Immature natural killer cell (primary cell): ENCODE measurements at places on chromosomes 12 and 14. TPM values are rescaled to one million over a fixed set of nuclear protein-coding genes. Genes with fewer than 3 reads are reported as not detected.

LUM gene
- not detected for polyA plus RNA-seq

UBR7 gene
- 29.8 TPM for polyA plus RNA-seq

MON2 gene
- polyA plus RNA-seq, result 22.8 TPM

- DNase-seq, result no peak
Measured at GRCh38 chr12:56206452-56207166, 15.1 kb downstream of the RNF41 start.

- DNase-seq, result no peak
Measured at GRCh38 chr14:104888489-104889374, 23.7 kb downstream of the CEP170B start.

GRCh38 chr12:69886715-69887114, 61.7 kb downstream of the MYRFL start:
- no peak for DNase-seq

REP15 gene
- polyA plus RNA-seq, result not detected

- DNase-seq, result no peak
Measured at GRCh38 chr14:102754370-102755262, 22.6 kb upstream of the TRAF3 start.

GRCh38 chr12:9756170-9756569, 4.5 kb downstream of the CD69 start:
- DNase-seq, result no peak

- DNase-seq, result no peak
Measured at GRCh38 chr12:617304-617915, 45.8 kb downstream of the NINJ2 start.

DACT1 gene
- polyA plus RNA-seq, result not detected

CD27 gene
- 28.5 TPM for polyA plus RNA-seq

DNA sequence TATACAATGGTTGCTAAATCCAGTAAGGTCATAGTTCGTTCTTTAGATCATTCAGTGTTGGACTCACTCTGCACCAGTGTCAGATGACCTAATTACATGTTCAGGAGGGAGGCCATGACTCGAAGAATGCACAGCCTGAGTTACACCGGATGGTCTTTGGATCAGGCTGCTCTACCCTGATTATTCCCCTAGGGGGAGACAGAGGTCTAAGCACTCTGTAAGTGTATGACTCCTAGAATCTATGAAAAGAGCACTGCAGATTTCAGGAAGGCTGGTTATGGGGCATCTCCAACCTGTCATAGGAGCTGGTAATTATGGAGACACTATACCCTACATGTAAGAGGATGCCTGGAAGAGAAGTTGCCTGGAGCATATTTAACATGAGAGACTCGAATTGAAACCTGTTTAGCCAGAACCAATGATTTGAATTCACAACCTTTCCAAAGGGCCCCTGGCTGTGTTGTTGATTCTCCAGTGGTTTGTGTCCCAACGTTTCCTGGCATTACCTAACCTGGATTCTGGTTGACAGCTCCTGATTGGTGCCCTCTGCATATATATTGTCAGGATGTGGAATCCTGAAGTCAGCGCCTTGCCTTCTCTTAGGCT, at the start of gene MUCL1:
MUCL1 (plus strand) TSS at position 584 of the 606 bp plus-strand sequence. CDS start 67 bp downstream, outside the sequence.
- DNase-seq, result peak; percentile 70

- DNase-seq, result no peak
Measured at GRCh38 chr12:25322918-25323531, 72.3 kb upstream of the KRAS start.

- DNase-seq, result no peak
Measured at GRCh38 chr12:46369474-46370379, 2.8 kb downstream of the SLC38A2 start.

DNA sequence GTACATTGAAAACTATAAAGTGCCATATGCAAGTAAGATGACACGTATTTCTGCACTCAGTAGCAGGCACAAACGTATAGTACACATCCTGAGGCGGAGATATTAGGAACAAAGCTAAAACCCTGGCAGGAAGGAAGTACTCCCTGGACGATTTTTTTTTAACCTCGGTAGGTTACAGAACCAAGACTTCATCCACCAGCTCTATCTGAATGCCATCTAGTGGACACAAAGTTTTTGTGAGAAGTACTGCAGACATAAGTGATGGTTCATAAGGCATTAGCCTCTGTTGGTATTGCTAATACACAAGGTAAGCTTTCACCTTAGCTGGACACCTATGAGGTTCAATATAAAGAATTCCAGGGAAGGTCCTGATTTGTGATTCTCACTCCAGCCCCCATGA, 83.0 kb upstream of the CCDC196 start:
- DNase-seq, result no peak

DIO3 gene
- not detected for polyA plus RNA-seq

GRCh38 chr12:38711054-38711453, 194.3 kb downstream of the CPNE8 start:
- DNase-seq, result no peak

TSPAN8 gene
- not detected for polyA plus RNA-seq

AKAP6 gene
- polyA plus RNA-seq, result not detected

- DNase-seq, result no peak
Measured at GRCh38 chr14:24130717-24131548, 474 bp downstream of the FITM1 start.

DNA sequence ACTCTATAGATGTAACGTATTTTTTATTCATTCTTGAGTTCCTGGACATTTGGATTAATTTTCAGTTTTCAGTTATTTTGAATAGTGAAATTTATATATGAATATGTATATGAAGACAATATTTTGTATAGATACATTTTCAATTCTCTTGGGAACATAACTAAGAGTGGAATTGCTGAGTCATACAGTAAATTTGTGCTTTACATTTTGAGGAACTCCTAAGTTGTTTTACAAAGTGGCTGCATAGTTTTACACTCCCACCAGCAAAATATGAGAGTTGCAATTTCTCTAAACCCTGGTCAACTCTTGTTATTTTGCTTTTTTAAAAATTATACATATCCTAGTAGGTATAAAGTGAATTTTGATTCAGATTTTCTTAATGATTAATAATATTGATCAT, 1838.6 kb upstream of the SEL1L start:
- no peak for DNase-seq

GRCh38 chr14:96095581-96096476, 56.7 kb downstream of the C14orf132 start:
- no peak for DNase-seq

- DNase-seq, result no peak
Measured at GRCh38 chr14:39247256-39247655, 13.5 kb downstream of the MIA2 start.

GRCh38 chr14:75861161-75861621, 120.6 kb downstream of the TGFB3 start:
- DNase-seq, result no peak

DNA sequence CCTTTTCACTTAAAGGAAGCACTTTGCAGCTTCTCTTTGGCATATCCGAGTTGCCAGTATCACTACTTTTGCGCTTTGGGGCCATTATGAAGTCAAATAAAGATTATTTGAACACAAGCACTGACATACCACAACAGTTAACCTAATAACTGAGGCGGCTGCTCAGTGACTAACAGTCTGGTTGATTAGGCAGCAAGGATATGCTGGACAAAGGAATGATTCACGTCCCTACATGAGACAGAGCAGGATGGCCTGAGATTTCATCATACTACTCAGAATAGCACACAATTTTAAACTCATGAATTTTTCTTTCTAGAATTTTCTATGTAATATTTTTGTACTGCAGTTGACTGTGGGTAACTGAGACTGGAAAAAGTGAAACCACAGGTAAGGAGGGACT, 56.9 kb upstream of the E2F7 start:
- no peak for DNase-seq

- DNase-seq, result peak; percentile 34
Measured at GRCh38 chr12:22625762-22626294, 857 bp downstream of the ETNK1 start.

DNA sequence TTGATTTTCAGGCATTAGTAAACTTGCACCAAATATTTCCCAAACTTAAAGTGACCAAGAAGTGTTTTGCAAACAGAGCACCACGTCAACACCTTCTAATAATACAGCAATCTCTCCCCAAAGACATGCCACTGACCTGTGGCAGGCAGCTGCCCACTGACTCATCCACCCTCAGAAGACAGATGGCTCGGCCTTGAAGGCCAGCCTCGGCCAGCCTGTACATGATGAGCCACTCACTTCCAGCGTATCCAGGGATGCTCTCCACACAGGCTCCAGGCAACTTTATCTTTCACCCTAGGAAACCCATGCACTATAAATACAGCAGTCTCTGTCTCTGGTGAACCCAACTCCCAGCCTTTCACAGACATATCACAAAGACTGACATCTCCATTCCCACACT, 62.7 kb downstream of the TUNAR start:
- no peak for DNase-seq

DTX1 gene
- polyA plus RNA-seq, result not detected

- no peak for DNase-seq
Measured at GRCh38 chr12:116524964-116525379, 34.2 kb upstream of the MAP1LC3B2 start.

TEAD4 gene
- not detected for polyA plus RNA-seq

GRCh38 chr14:51884086-51884927, 23.9 kb downstream of the GNG2 start:
- DNase-seq, result peak; percentile 61

ERP29 gene
- polyA plus RNA-seq, result 137 TPM

KANSL2 gene
- 36.7 TPM for polyA plus RNA-seq

DNA sequence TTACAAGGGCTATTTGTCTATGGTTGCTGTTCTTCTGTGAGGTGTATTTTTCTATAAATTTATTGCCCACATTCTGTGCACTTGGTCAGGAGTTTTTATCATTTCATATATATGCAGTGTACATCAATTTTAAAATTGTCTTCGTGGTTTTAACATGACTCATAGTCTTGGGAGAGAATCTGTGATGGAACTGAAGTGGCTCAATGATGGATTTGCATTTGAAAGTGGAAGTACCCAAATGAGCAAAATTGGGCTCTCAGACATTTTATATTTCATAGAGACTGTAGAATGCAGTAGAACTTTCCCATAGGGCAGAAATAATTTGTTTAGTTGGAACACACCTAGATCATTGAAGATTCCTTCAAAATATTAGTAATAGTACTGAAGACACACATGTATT, 1.9 kb upstream of the SCFD1 start:
- DNase-seq, result no peak

GRCh38 chr12:72937486-72937885, 665.3 kb downstream of the TRHDE start:
- no peak for DNase-seq

DNA sequence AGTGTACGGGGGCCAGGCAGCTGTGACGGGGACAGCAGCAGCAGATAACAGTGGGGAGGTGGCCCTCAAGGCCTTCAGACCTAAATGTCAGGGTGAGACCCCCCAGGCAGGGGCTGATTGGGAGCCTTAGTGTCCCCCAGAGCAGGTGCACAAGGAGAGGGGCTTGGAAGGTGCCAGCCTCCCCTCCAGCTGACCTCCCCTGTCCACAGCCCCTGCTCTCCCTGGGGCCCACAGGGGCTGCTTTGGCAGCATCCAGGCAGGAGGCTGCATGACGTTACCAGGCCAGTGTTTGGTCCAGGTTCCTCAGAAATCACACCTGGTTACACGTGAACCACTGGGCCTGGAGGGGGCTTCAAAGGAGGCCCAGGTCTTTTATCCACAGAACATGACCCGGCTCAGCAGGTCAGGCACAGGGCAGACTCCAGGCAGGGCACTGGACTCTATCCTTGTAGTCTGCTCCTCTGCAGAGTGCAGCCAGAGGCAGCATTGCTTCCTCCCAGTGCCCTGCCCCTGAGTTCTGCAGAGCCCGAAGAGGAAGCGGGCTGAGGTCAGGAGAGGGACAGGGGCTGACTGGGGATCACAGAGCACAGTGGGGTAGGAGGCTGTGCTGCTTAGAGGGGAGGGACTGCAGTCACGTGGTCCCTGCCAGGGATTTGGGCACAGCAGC, 2.6 kb upstream of the TRMT61A start:
- DNase-seq, result no peak

GDF3 gene
- not detected for polyA plus RNA-seq

LGR5 gene
- polyA plus RNA-seq, result not detected

CD163L1 gene
- not detected for polyA plus RNA-seq

- no peak for DNase-seq
Measured at GRCh38 chr12:34404377-34405285, 382.3 kb downstream of the ALG10 start.

DNA sequence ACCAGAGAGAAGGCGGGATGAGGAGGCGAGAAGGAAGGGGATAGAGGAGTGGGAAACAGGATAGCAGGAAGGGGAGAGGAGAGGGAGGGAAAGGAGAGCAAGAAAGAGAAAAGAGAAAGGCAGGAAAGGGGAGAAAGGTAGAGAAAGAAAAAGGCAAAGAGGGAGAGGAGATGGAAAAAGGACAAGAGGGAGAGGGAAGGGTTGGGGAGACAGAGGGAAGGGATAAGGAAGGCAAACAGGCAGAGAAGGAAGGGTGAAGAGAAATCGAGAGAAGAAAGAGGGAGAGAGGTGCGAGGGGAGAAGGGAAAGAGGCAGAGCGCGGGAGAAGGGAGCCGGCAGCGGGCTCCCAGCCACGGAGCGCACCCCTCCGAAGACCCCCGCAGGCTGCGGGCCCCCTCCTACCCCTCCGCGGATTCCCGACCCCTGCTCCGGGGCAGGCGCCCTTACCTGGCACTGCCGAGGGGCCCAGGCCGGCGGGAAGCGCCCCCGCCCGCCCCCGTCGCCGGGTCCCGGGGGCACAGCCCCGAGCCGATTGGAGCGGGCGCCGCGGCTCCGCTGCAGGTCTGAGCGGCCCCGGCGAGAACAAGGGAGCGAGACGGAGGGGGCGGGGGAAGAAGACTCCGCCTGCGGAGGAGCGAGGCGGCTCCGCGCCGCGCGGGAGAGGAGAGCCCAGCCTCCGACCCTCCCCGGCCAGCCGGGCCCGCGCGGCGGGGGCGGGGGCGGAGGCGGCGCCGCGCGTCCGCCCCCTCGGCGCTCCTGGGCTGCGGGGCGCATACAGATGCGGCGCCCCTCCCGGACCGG, at the start of gene CDH24:
CDH24 (minus strand) TSS at position 565 of the 801 bp plus-strand sequence. CDS start 1,787 bp downstream, outside the sequence.
- peak; percentile 70 for DNase-seq

DNA sequence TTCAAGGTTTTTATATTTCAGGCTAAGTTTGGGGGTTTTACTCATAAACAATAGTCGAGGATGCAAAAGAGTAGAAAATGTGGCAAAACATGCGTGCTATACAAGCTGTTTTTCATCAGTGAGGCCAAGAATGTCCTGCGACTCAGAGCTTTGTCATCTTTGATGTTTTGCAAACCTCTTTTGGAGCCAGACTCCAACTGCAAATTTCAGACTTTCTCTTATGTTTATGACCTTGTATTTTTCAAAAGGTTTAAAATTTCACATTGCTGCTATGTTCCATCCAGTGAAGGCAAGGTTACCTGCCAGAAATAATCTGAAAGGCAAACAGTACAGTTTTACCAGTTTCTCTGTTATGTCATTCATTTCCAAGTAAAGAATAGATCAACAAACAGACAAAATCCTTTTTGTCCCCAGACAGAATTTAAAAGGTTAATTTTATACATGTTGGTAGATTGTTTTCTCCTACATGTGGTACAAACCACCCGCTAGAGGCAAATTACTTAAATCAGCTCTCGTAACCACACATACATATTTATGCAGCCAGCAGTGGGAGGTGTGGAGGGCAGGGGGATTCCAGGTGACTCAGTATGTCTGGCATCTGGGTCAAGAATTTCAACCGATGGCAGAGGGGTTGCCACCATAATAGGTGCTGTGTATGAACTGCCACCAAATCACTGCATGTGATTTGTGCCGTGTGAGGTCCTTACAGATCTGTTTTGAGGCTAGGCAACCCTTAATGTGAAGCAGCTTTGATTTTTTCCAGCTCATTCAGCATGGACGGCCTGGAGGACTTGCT, 119.8 kb upstream of the CPM start:
- DNase-seq, result no peak
